ENCODE measurements at places on chromosomes 5 and 9.

- no peaks in the 10 kb centered on the region for H3K27me3 ChIP-seq
- H3K4me3 ChIP-seq, result no peak overlapping the region
- no peak overlapping the region for H3K27ac ChIP-seq
- no peak for DNase-seq
- no peaks in the 10 kb centered on the region for H3K36me3 ChIP-seq
These were observed 662.0 kb downstream of the PTPRD start for GRCh38 chr9:9950813-9951212.

GRCh38 chr9:110206389-110206788, 1.6 kb downstream of the C9orf152 start:
- no peak overlapping the region for H3K4me3 ChIP-seq
- no peaks in the 10 kb centered on the region for H3K4me1 ChIP-seq
- peaks cover 33% of the 10 kb centered on the region for H3K27me3 ChIP-seq
- H3K36me3 ChIP-seq, result no peaks in the 10 kb centered on the region
- DNase-seq, result no peak
- H3K27ac ChIP-seq, result no peak overlapping the region

DNA sequence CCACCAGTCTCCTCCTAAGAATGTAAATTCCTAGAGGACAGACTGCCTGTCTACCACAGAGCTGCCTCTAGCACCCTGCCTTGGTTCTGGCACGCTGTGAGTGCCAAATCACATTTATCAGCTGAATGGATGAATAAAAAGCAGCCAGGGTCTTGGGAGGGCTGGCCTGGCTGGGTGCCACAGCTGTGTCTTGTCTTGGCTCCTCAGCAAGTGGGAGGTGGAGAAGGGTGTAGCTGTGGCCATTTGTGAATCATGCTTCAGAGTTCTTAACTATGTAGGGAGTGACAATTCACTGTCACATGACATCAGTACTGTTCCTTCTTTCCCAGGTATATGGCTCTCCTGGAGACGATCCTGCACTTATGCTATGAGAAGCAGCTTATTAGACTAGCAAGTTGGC, 70.6 kb downstream of the DCP2 start:
- H3K36me3 ChIP-seq, result peaks cover 2% of the 10 kb centered on the region
- H3K4me1 ChIP-seq, result peaks cover 5% of the 10 kb centered on the region

DNA sequence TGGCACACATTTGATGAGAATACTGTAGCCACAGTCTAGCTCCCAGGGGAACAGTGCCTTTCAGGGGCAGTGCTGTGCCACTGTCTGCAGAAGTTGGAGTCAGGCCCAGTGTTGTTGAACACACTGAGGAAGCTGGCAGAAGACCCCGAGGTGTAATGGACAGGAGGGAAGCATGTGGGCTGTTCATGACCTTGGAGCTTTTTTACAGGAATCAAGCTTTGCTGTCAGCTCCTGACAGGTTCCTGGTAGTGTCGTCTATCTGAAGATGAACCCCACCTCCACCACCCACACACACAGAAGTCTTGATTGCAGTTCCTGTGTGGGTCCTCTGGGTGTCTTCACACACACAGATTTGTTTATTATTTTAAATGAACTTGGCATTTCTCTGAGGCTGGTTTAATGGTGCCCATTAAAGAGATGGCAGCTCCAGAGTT, 40.3 kb upstream of the TNFAIP8 start:
- peak overlapping the region; percentile 92 for H3K27ac ChIP-seq
- H3K4me3 ChIP-seq, result peak overlapping the region; percentile 60
- DNase-seq, result peak; percentile 50
- H3K4me1 ChIP-seq, result peaks cover 53% of the 10 kb centered on the region
- H3K36me3 ChIP-seq, result peaks cover 14% of the 10 kb centered on the region

DNA sequence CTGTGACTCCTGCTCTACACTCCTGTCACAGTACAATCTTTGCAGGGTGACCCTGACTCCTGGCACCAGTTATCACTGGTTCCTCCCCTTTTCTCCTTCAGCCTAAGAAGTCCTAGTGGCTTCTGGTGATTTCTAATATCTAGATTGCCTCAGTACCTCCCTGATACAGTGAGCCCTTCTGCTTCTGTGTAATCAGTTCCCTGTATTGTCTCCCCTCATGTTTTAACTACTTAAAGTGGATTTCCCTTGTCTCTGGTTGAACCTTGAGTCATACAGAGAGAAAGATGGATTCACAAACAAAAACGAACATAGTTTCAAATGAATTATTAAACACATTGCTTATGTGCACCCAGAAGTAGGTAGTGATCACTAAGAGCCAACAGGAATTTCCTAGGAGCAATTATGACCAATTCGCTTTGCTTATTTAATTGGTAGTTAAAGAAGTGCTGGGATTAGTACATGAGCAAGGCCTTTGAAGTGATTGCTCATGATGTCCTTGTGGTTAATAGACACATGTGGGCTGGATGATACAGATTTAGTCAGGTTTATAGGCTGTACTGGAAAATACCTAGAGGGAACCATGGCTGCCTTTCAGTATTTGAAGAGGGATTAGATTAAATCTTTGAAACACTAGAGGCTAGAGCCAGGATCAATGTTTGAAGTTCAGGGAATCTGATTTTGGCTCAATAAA, 145.8 kb upstream of the MEF2C start:
- no peak overlapping the region for H3K27ac ChIP-seq
- DNase-seq, result no peak
- H3K4me3 ChIP-seq, result no peak overlapping the region
- no peaks in the 10 kb centered on the region for H3K36me3 ChIP-seq
- no peaks in the 10 kb centered on the region for H3K27me3 ChIP-seq

DNA sequence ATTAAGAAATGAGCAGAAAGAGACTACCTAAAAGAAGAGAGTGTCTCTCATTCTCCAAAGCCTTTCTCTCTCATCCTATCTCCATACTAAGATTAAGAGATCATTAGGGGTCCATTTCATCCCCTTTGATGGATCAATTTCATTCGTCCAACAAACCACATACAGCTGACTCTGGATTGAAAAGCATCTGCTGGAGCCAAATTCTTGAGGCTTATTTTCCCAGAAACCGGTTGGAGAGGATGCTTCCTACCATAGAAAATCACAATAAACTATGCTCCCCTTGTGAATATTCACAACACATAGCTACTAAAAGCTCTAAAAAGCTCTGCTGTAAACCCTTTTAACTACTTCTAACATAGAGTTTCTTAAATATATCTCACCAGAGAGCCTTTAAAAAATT, 755.0 kb upstream of the ZNF608 start:
- no peaks in the 10 kb centered on the region for H3K4me1 ChIP-seq
- H3K36me3 ChIP-seq, result no peaks in the 10 kb centered on the region
- no peak overlapping the region for H3K4me3 ChIP-seq
- DNase-seq, result no peak
- H3K27ac ChIP-seq, result no peak overlapping the region

- H3K4me1 ChIP-seq, result no peaks in the 10 kb centered on the region
- no peak overlapping the region for H3K4me3 ChIP-seq
- H3K36me3 ChIP-seq, result no peaks in the 10 kb centered on the region
- peaks cover 77% of the 10 kb centered on the region for H3K27me3 ChIP-seq
These were observed 45.2 kb downstream of the HSD17B3 start for GRCh38 chr9:96256800-96257199.

GRCh38 chr5:154850255-154851062, at the start of gene FAXDC2:
Gene FAXDC2 (minus strand): TSS chr5:154850603. CDS start chr5:154838178, 12,425 bp downstream.
- no peaks in the 10 kb centered on the region for H3K27me3 ChIP-seq
- H3K4me1 ChIP-seq, result no peaks in the 10 kb centered on the region
- H3K4me3 ChIP-seq, result no peak within 1 kb of the TSS
- peak within 1 kb of the TSS; percentile 38 for H3K27ac ChIP-seq

- DNase-seq, result no peak
- no peaks in the 10 kb centered on the region for H3K36me3 ChIP-seq
- H3K4me3 ChIP-seq, result no peak overlapping the region
- no peak overlapping the region for H3K27ac ChIP-seq
- peaks cover 10% of the 10 kb centered on the region for H3K27me3 ChIP-seq
These were observed 176.9 kb upstream of the SLC12A2 start for GRCh38 chr5:127906562-127907204.

- H3K27me3 ChIP-seq, result peaks cover 10% of the 10 kb centered on the region
- H3K4me1 ChIP-seq, result peaks cover 16% of the 10 kb centered on the region
- no peak for DNase-seq
These were observed 104.8 kb upstream of the CD180 start for GRCh38 chr5:67301285-67301903.

GRCh38 chr9:86947146-86948073, at the start of gene GAS1:
Gene GAS1 (minus strand): TSS chr9:86947506. CDS start chr9:86946779, 727 bp downstream.
- peaks cover 17% of the 10 kb centered on the region for H3K27me3 ChIP-seq
- peaks cover 12% of the 10 kb centered on the region for H3K4me1 ChIP-seq
- H3K36me3 ChIP-seq, result peaks cover 13% of the 10 kb centered on the region

- peak overlapping the region; percentile 99 for H3K27ac ChIP-seq
- peak overlapping the region; percentile 99 for H3K4me3 ChIP-seq
- DNase-seq, result no peak
These were observed 388 bp upstream of the MED10 start for GRCh38 chr5:6378766-6379103.

GRCh38 chr9:117169089-117169621, 245.7 kb downstream of the ASTN2 start:
- H3K4me1 ChIP-seq, result no peaks in the 10 kb centered on the region
- no peak overlapping the region for H3K27ac ChIP-seq
- no peak overlapping the region for H3K4me3 ChIP-seq
- H3K27me3 ChIP-seq, result no peaks in the 10 kb centered on the region
- H3K36me3 ChIP-seq, result no peaks in the 10 kb centered on the region

GRCh38 chr5:75337366-75338021, 474 bp downstream of the HMGCR start:
- peak; percentile 7 for DNase-seq
- no peak overlapping the region for H3K4me3 ChIP-seq
- H3K27me3 ChIP-seq, result no peaks in the 10 kb centered on the region
- peaks cover 32% of the 10 kb centered on the region for H3K4me1 ChIP-seq
- H3K36me3 ChIP-seq, result peaks cover 3% of the 10 kb centered on the region
- H3K27ac ChIP-seq, result no peak overlapping the region

DNA sequence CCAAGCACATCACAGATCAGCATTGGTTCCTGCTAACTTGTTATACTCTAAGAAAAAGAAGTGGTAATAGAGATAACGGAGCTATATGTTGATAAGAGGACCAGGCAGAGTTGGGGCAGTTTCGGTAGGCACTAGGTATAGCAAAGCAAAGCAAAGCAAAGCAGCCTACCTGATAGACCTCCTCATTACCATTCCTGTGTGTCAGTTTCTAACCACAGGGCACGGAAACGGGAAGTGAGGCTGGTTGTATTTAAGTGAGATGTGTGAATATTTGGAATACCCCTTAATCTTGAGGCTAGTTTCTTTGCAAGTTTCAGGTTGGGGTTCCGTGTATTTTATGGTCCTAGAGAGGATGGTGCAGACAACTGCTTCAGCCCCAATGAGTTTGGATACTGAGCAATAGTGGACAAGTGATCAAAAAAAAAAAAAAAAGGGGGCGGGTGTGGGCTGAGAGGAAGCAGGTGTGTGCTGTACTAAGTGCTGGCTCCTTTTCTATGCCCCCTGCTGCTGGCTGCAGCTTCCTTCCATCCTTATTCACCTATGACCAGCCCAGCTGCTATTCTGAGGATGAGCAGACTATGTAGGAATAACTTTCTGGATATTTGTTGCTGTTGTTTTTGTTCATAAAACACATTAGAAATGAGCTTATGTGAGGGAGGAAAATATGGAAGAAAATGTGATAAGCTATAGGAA, 183.3 kb downstream of the SH3GL2 start:
- no peaks in the 10 kb centered on the region for H3K27me3 ChIP-seq
- H3K4me1 ChIP-seq, result no peaks in the 10 kb centered on the region
- DNase-seq, result no peak
- no peaks in the 10 kb centered on the region for H3K36me3 ChIP-seq

GRCh38 chr5:139394123-139394653, 716 bp downstream of the PROB1 start:
- peaks cover 10% of the 10 kb centered on the region for H3K36me3 ChIP-seq
- H3K27me3 ChIP-seq, result no peaks in the 10 kb centered on the region
- H3K4me3 ChIP-seq, result peak overlapping the region; percentile 93
- no peak overlapping the region for H3K27ac ChIP-seq
- H3K4me1 ChIP-seq, result peaks cover 37% of the 10 kb centered on the region

- H3K4me1 ChIP-seq, result no peaks in the 10 kb centered on the region
- peaks cover 10% of the 10 kb centered on the region for H3K27me3 ChIP-seq
- H3K4me3 ChIP-seq, result no peak overlapping the region
- no peaks in the 10 kb centered on the region for H3K36me3 ChIP-seq
These were observed 72.4 kb upstream of the SNX2 start for GRCh38 chr5:122702524-122702875.

DNA sequence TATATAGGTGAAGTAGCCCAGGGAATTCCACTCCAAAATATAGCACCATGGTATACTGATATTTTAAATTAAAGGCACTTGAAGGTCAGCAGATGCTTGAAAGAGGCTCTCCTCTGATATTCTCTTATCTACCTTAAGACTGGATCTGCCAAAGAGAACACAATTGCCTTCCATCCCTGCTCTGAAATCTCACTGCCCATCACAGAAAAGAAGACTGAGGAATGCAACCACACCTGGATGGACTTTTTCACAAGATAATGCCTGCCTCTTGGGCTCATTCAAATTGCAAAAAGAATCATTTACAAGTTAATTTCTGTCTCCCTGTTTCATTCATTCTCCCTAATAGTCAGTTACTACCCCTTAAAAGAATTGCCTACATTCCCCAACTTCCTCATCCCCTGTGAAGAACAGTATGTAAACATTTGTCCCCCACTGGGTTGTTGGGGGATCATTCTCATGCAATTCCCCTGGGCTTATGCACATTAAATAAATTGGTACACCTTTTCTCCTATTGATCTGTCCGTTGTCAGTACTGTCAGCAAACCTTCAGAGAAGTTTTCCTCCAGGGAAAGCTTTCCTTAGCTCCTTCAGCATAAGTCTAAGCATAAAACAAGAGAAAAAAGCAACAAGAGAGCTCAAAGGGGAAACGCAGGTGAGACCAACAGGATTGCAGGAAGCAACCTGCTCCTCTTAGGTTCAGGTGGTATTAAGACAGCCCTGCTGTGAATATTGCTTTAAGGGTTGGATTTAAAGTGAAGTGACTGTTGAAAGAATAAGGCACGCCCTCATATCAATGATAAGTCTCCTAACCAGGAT, 171.4 kb upstream of the SLC30A5 start:
- H3K27ac ChIP-seq, result no peak overlapping the region
- no peaks in the 10 kb centered on the region for H3K4me1 ChIP-seq
- H3K4me3 ChIP-seq, result no peak overlapping the region
- H3K27me3 ChIP-seq, result peaks cover 23% of the 10 kb centered on the region
- no peak for DNase-seq

GRCh38 chr5:180222056-180222455, 13.0 kb upstream of the RASGEF1C start:
- no peak overlapping the region for H3K27ac ChIP-seq
- no peaks in the 10 kb centered on the region for H3K27me3 ChIP-seq

DNA sequence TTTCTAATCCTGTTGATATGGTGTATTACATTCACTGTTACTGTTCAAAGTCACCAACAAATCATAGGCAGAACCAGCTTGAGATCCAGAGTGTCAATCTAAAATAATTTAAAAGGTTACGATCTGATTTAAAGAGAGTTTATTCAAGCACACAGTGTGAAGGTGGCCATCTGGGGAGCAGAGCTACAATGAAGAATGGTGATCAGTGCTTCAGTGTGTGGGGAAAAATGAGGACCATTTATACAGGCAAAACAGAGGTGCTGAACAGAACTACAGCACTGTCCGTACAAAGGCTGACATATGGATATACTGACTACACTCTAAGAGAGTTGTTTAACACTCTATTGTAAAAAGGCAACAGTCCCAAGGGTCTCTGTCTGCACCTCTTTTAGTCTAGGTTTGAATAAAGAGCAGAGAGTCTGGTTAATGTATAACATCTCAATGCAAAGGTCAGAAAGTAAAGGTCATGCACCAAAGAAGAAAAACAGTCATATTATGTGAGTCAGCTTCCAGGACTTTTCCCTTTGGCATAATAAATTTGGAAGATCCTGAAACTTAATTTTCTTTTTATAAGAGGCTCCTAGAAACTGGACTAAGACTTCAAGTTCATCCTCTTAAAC, 29.7 kb upstream of the TDRD7 start:
- peaks cover 5% of the 10 kb centered on the region for H3K36me3 ChIP-seq
- no peak overlapping the region for H3K4me3 ChIP-seq
- no peaks in the 10 kb centered on the region for H3K4me1 ChIP-seq
- H3K27ac ChIP-seq, result no peak overlapping the region
- H3K27me3 ChIP-seq, result peaks cover 6% of the 10 kb centered on the region
